RWPE2 (cell line): ENCODE measurements at places on chromosomes 2 and 18.
A peak's percentile ranks its signal among the peaks of the same experiment; 100 is the strongest.

- no peak for DNase-seq
Observed at GRCh38 chr2:64795024-64795592, 141.4 kb upstream of the SERTAD2 start.

DNA sequence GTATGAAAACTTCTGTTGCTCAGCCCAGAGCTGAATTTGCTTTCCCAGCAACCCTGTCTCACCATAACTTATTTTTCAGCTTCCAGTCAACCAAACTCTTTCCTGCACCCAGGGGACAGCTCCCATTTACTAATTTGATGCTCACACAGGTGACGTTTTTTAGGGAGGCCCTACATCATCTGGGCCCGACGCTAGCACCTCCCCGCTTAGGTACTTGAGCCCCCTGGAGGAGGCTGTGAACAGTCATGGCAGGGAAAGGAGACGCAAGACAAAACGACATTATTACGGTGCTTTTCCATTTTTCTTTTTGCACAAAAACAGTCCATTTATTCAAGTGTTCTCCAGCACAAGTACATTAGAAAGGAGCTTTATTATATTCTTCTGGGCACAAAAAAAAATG, 59.2 kb upstream of the POMC start:
- DNase-seq, result no peak

- DNase-seq, result no peak
Observed at GRCh38 chr2:160828076-160828475, 332.2 kb upstream of the TANK start.

DNA sequence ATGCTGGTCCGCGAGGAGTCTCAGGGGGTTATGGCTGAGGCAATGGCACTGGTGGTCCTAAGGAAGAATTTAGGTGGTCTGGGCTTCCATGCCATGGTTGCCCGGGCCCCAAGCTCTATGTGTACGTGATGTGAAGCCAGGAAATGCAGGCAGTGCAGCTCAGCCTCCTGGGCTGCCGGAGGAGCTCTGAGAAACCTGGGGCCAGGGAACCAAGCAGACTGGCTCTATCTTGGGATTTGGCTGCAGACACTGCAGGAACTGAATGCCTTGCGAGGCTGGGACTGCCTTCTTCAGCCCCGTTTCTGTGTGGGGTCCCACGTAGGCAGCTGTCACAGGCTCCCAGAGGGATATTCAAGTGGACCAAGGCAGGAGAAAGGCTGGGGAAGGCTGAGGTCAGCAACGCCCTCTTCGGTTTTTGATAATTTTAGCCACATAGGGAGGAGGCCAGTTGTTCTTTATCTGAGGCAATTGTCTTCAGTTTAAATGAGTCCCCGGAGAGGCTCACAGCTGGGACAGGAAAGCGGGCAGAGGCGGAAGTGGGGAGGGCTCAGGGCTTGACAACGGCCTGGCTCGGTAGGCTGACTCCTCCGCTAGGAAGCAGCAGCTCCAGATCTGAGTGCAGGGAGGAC, 77.7 kb downstream of the RHOB start:
- DNase-seq, result peak; percentile 23

GRCh38 chr2:67790622-67791021, 272.2 kb downstream of the C1D start:
- DNase-seq, result no peak

DNA sequence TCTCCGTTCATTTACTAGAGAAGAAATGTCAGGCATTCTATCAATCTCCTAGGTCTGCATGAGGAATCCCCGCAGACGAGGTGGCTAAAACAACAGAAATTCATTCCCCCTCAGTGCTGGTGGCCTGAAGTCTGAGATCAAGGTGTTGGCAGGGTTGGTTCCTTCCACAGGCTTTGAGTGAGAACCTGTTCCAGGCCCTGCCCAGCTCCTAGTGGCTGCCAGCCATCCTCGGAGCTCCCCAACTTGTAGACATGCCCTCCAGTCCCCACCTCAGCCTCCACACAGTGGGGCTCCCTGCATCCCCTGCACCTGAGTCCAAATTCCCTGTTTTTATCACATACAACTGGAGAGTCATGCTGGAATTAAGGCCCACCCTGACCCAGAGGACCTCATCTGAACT, 145.3 kb upstream of the ALKAL2 start:
- DNase-seq, result no peak

GRCh38 chr2:26671691-26672090, 20.8 kb upstream of the KCNK3 start:
- DNase-seq, result no peak

DNA sequence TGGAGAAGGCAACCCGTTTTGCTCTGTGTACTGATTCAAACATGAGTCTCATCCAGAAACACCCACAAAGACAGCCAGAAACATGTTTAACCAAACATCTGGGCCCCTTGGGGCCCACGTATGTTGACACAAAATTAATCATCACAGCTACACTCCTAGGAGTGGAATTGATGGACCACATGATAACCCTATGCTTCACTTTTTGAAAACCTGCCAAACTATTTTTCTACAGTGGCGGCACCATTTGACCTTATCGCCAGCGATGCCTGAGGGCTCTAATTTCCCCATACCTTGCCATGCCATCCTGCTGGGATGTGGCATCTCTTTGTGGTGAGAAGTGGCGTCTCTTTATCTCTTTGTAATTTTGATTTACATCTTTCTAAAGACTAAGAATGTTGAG, 38.5 kb downstream of the PSMG2 start:
- peak; percentile 74 for DNase-seq

GRCh38 chr18:23669804-23670405, 7.2 kb upstream of the ANKRD29 start:
- no peak for DNase-seq

- no peak for DNase-seq
Observed at GRCh38 chr2:143152219-143152618, 23.0 kb downstream of the ARHGAP15 start.

- DNase-seq, result no peak
Observed at GRCh38 chr2:70981866-70982810, 3.7 kb downstream of the ANKRD53 start.

DNA sequence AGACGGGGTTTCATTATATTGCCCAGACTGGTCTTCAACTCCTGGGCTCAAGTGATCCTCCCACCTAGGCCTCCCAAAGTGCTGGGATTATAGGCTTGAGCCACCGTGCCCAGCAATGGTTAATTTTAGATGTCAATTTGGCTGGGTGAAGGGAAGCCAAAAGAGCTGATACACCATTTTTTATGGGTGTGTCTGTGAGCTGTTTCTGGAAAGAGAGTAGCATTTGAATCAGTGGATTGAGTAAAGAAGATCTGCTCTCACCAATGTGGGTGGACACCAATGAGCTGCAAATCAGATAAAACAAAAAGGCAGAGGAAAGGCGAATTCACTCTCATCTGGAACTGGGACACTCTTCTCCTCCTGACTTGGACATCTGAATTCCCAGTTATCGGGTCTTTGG, 16.1 kb upstream of the TAF4B start:
- no peak for DNase-seq

GRCh38 chr2:223626716-223627115, 24.6 kb upstream of the SCG2 start:
- no peak for DNase-seq

GRCh38 chr2:172551271-172551670, 4.6 kb upstream of the PDK1 start:
- DNase-seq, result no peak

- no peak for DNase-seq
Observed at GRCh38 chr2:117985092-117985491, 28.8 kb downstream of the CCDC93 start.

GRCh38 chr2:8847400-8847799, 10.0 kb upstream of the KIDINS220 start:
- no peak for DNase-seq

- DNase-seq, result no peak
Observed at GRCh38 chr2:216081012-216081411, 597 bp downstream of the PECR start.

- DNase-seq, result no peak
Observed at GRCh38 chr2:241864850-241865213, 4.7 kb upstream of the RTP5 start.

GRCh38 chr2:281381-281780, 6.5 kb downstream of the ALKAL2 start:
- no peak for DNase-seq

DNA sequence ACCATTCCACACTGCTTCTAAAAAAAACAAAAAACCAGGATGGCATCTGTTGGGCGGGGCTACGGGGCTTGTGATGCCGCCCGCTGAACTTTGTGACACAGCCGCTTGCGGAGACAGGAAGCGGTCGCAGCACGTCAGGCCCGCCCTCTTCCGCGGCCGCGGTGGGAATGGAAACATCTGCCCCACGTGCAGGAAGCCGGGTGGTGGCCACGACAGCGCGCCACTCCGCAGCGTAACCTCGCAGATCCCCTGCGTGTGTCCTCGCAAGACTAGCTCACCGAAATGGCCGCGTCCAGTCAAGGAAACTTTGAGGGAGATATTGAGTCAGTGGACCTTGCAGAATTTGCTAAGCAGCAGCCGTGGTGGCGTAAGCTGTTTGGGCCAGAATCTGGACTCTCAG, 168.5 kb downstream of the SUCLG1 start:
- no peak for DNase-seq

- DNase-seq, result peak; percentile 85
Observed at GRCh38 chr2:85433511-85434089, 15.1 kb downstream of the SH2D6 start.

- no peak for DNase-seq
Observed at GRCh38 chr2:32847734-32848133, 99.0 kb upstream of the LTBP1 start.

DNA sequence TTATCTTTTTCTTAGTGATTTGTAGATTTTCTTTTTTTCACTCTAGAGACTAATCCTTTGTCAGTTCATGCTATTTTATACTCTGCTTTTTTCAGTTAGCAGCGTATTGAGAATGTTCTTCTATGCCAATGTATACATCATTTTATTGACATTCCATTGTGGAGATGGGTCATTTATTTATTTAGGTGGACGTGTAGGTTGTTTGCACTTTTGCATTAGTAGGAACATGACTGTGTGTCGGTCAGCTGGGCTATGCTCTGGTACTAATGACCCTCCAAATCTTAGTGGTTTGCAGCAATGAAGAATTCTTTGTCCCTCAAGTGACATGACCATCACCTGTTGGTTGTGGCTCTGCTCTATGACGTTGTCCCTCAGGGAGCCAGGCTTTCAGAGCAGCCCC, 33.6 kb downstream of the HPCAL1 start:
- no peak for DNase-seq

GRCh38 chr2:73931531-73932500, 5.1 kb downstream of the DGUOK start:
- DNase-seq, result no peak

GRCh38 chr2:195509551-195509950, 147.5 kb upstream of the SLC39A10 start:
- DNase-seq, result no peak

GRCh38 chr2:239201884-239202283, 198.9 kb downstream of the HDAC4 start:
- no peak for DNase-seq
